ENCODE measurements at places on chromosomes 6 and 20.

DNA sequence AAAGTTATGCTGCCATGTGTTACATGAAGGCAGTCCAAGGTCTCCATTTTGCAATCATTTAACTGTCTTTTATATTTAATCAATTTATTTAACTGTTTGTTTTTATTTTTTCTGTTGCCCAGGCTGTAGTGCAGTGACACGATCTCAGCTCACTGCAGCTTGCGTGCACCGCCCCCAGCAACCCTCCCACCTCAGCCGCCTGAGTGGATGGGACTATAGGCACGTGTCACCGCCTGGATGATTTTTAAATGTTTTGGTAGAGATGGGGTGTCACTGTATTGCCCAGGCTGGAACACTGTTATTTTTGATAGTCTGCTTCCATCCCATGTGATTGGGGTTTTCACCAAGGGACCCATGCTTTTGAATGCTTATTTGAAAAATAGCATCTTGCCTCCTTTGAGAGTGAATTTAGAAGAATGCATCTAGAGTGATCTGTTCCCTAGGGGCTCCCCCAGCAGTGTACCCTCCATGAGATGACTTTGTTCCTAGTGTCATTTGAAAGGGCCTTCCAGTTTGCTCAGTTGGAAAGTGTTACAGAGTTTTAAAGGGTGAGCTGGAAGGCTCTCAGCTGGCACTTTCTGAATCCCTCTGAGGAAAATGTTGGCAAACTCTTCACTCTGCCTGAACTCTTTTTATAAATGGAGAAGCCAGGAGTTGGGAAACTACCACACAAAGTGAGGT is 143.4 kb downstream of the JARID2 start:
- DNase-seq = no peak

DNA sequence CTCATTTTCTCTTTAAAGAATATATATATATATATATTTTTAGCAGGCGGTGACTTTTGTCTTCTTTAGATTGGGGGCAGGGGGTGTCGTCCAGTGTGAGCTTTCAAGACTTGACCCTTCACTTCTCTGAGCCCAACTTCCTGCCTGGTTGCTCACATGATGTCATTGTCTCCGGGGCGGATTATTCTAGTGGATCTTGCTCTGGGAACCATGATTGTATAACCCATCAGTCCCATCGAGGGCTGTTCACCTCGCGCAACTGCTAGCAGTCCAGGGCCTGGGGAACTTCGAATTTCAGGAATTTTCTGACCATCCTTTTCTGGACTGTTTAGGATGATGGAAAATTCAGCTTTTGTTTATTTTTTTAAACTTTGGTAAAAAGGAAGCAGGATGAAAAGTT is 1.0 kb downstream of the IGF2R start:
- DNase-seq = no peak

GRCh38 chr6:105587349-105588122 is 184.7 kb upstream of the PREP start:
- DNase-seq = no peak

GRCh38 chr6:13278164-13278563 is 50.2 kb downstream of the TBC1D7 start:
- DNase-seq = no peak

GRCh38 chr6:39496915-39497314 is 174.4 kb upstream of the KCNK16 start:
- no peak for DNase-seq

DNA sequence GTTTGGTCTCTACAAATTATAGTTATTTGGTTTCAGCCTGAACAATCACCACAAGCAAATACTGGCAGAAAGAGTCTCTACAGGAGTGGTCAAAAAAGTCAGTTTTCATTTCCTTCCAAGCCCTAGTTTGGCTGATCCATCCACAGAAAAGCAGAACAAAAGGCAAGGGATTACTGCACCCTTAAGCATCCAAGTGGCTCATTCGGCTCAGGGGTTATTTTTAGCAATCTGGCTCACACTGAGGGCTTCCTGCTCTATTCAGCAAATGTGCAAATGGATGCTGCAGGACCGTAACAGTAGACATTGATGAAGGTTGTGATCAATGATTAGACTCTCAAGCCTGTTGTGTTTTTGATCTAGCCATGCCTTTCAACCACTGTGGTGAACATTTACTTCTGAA is 62.2 kb upstream of the FABP7 start:
- DNase-seq = no peak

DNA sequence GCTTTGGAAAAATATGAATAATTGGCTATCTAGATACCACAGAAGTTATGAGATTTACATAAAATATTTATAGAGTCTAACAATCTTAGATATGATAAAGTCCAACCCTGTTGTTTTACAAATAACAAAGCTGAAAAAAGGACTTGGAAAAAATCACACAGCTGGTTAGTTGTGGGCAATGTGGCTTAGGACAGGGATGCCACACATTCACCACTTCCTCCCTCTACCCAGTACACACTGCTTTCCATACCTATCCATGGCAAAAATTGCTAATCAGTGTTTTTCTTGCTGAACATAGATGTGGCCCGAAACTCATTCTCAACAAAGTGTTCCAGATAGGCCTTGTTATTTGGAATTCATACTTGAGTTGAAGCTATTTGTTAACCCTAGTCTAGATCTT is 147.3 kb upstream of the BMP5 start:
- no peak for DNase-seq

DNA sequence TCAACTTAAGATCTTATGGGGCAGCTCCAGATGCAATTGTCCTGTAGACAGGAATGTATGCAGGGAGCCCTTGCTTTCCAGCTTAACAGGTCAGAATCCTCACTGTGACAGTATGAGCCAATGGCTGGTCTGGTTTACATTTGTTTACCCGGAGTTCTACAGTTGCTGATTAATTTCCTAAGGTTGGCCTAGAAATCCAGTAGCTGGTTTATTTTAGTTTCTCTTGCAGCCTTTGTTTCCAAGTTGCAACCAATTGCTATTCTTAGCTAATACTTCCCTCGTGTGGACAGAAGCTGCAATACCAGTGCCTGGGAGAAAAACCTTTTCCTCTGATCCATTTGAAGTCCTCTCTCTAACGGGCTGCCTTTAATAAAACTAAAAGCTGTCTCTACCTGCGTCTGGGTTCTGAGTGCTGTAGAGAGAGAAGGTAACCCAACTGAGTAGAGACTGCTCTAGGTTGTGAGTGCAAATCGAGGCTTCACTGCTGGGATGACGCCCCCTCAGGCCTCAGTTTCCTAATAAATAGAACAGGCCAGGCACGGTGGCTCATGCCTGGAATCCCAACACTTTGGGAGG is 45.9 kb downstream of the ZNF217 start:
- DNase-seq = no peak

GRCh38 chr6:127090051-127090450 is 28.4 kb upstream of the RSPO3 start:
- no peak for DNase-seq

DNA sequence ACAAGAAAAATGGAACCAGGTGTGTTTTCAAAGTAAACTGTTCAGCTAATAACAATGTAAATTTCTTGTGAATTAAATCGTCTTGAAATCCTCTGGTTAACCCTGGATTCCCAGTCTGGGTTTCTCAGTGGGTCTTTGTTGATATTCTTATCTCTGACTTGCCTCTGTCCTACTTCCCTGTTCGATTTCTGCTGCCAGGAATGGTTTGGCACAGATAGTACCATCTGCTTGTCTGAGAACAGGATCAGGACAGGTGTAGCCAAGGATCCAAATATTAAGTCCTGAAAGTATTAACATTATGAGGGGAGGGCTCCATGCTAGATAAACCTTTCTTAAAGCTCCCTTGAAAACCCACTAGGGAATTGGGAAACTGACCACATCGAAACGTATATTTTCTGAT is 30.1 kb downstream of the ARFGEF2 start:
- DNase-seq = no peak

- no peak for DNase-seq
Measured at GRCh38 chr6:56176741-56177140, 70.6 kb downstream of the COL21A1 start.

DNA sequence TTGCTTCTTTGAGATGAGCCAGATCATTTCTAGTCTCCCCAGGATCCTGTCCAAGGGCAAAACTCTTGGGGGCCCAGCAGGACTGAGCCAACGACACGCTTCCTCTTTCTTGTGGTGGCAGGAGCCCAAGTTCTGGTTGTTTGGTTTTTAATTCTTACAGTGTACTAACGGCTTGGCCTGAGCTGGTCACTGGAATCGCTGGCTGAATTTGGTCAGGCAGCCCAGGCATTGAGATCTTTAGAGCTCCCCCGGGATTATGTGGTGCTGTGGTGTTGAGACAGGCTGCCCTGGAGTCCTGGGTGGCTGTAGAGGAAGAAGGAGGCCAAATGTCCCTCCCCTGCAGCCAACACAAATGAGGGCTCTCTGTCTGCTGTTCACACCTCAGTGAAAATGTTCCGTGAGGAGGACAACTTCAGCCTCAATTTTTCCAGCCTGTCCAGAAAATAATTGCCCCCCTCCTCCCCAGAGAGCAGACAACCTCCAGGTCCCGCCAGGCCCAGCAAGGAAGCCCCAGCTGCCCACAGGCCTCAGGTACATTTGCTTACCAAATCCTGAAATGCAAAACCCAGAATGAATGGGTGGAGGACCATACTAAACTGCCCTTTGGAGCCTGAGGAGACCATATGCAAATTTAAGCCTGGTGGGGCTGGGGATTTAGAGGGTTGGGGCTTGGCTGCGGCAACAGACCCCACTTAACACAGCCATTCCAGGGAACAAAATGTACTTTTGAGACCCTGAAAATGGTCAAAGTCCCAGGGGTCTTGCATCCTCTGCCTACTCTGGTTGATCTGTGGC is 23.6 kb downstream of the BNIP5 start:
- DNase-seq = no peak

DNA sequence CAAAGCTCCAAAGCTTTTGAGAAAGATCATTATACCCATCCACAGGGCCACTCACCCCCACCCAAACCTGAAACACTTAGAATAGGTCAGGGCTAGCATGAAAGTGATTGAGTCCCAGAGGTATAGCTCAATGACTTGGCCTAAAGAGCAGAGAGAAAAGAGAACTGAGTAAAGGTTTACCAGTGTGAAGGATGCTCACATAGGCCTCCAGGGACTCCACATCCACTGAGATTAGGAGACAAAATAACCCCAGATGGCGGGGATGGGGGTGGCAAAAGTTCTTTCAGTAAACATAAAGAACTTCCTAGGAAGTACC is 12.2 kb downstream of the SAYSD1 start:
- DNase-seq = no peak

GRCh38 chr6:51120016-51120415 is 301.3 kb downstream of the TFAP2B start:
- no peak for DNase-seq

DNA sequence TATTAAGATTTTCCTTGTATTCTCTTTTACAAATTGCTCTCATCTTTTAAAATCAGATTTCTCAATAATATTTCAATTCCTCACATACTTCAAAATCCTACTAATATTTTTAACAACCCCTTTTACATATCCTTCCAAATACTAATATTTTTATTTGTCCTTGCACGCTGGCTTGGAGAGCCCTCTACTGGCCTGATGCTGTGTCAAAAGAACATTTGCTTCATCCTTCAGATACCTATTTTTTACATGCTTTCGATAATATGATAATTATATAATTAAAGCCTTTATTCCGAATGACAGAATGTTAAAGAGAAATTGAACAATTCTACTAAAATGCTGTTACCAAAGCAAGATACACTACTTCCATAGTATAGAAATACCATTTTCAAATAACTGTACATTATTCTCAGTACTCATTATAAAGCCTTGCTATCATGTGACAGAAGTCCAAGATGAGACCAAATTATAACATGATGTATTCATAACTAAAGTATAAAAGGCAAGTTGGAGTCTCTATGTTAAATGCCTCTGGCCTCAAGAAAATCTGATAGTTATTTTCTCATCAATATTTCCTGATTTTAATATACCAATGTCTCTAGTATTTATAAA is 39.0 kb upstream of the PLN start:
- DNase-seq = no peak

Measured in cortex of kidney (tissue), 1 donor.